Substantia nigra (tissue), 51 donors: ENCODE measurements at places on chromosomes 1 and 21.

DNA sequence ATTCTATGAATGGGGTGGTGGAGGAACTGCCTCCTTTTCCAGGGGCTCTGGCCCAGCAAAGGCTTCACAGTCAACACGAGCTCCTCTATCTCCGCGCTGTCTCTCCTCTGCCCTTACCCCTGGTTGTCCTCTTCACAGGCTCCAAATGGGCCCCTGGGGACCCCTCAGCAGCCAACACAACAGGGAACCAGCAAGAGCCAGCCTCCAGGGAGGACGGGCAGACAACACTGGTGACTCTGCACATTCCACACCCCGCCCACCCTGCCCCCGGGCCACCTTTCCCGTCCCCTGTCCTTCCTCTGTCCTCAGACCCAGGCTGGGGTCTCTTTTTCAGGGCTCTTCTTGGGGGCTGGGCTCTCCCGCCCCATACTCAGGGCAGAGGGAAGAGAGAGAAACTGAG lies 17.5 kb upstream of the ETV3 start:
- DNase-seq = no peak

- DNase-seq = peak; percentile 2
Measured at GRCh38 chr1:69737527-69738185, 169.9 kb downstream of the LRRC7 start.

DNA sequence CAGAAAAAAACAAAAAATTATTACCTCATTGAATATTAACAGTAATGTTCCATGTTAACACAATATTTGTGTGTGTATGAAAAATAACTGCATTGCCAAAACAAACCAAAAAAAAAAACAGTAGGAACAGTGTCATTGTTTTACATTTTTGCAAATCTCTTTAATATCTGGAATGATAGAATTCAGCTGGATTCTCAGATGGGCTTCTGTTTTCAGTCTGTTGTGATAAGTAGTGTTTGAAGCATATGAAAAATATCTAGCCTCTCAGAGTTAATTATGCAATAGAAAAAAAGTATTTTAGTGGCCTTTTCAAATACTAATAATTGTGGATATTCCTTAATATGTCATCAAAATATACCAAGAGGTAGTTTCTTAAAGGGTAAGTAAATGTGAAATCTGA lies 52.9 kb upstream of the RWDD3 start:
- no peak for DNase-seq

GRCh38 chr1:54865238-54866073 lies 21.5 kb downstream of the DHCR24 start:
- DNase-seq = no peak

DNA sequence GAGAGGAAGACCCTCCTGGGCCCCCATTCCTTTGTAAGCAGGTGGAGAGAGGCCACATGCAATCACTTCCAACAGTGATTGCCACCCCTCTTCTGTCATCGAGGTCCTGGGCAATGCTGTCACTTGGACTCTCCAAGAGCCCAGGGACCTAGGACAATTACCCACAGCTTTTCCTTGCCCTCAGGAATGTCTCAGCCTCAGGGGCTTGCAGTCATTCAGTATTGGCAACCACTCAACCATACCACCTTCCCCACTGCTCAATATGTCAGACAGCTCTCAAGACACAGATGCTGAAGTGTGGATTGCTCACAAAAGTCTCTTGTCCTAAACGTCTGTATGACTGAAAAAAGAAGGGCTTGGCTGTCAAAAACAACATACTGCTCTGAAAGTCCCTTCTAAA lies 87.8 kb downstream of the PTPN14 start:
- DNase-seq = no peak

- DNase-seq = no peak
Measured at GRCh38 chr1:211695135-211695816, 19.9 kb upstream of the NEK2 start.

- DNase-seq = no peak
Measured at GRCh38 chr21:39004634-39005501, 178.4 kb downstream of the PSMG1 start.

GRCh38 chr1:56472860-56473259 lies 106.5 kb downstream of the PLPP3 start:
- DNase-seq = no peak

DNA sequence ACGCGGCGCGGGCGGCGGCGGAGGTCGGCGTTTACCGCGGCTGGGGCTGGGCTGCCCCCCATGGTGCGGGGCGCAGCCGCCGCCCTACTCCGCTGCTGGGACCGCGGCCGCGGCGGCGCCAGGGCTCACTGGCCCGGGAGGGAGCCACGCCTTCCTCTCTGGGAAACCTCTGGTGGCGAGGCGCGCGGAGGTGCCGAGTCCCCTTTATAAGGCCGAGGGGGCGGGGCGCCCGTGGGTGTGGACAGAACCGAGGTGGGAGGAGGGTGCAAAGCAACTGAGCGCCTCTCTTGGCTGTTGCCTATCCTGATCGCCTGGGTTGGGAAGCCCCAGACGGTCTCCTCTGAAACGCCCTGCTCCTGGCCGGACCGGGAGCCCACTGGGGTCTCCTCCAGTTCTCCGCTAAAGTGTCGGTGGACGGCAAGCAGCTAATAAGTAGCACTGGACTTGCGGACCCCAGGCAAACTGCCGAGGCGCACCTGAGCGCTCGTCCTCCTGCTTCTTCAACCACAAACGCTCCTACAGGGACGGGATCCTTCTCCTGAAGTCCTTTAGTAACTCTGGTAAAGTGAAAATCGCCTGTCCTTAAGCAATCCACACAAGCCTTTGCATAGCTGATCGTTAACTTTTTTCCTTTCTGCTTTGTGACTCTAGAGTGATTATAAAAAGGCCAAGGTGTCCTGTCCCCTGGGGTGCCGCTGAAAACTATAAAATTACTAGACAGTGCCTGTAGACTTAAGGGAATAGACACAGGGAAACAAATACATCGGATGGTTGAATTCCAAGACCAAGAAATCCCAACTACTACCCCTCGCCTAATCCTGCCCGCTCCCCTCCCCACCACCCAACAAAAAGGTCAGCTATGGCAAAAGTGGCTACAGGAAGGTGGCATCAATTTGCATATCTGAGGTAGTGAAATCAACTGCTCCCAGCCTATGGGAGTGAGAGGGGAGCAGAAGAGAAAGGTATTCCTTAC lies at the start of gene PTGER3:
Gene PTGER3 (minus strand): TSS at position 182 of the 973 bp plus-strand sequence. CDS start 239 bp downstream, outside the sequence.
- DNase-seq = no peak

- no peak for DNase-seq
Measured at GRCh38 chr1:10189659-10190058, 20.7 kb upstream of the KIF1B start.

DNA sequence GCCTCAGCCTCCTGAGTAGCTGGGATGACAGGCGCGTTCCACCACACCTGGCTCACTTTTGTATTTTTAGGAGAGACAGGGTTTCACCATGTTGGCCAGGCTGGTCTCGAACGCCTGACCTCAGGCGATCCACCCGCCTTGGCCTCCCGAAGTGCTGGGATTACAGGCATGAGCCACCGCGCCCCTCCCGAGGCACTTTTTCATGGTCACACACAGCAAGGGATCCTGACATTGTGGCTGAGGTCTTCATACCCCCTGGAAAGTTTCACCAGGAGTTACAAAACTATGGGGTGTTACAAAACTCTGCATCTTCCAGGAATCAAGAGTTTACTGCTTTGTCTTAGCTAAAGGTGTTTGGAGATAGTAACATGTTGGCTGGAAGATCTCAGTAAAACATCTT lies 234.3 kb upstream of the TMEM51 start:
- no peak for DNase-seq

- DNase-seq = no peak
Measured at GRCh38 chr21:45244799-45245340, 42.8 kb downstream of the POFUT2 start.

DNA sequence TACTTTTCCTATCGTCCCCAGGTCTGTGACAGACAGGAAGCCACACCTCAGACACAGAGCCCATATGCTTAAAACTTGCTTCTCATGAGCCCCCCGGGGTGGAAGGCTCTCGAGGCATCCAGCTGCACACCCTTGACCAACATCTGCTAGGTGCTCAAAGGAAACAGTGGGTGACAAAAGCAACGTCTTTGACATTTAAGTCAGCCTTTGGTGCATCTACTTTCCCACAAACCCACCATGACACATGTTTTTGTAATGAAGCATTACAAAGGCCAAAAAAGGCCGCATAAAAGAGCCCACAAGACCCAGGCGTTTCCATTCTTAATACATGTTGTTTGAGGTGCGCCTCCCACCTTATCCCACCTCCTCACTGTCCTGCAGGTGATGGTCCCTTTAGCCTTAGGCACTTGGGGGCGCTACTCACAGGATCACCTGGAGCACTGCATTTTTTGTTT lies 11.8 kb upstream of the FASLG start:
- DNase-seq = no peak

- DNase-seq = no peak
Measured at GRCh38 chr1:220441211-220441610, 86.7 kb upstream of the MARK1 start.

GRCh38 chr1:220222939-220223338 lies 49.3 kb downstream of the RAB3GAP2 start:
- no peak for DNase-seq

DNA sequence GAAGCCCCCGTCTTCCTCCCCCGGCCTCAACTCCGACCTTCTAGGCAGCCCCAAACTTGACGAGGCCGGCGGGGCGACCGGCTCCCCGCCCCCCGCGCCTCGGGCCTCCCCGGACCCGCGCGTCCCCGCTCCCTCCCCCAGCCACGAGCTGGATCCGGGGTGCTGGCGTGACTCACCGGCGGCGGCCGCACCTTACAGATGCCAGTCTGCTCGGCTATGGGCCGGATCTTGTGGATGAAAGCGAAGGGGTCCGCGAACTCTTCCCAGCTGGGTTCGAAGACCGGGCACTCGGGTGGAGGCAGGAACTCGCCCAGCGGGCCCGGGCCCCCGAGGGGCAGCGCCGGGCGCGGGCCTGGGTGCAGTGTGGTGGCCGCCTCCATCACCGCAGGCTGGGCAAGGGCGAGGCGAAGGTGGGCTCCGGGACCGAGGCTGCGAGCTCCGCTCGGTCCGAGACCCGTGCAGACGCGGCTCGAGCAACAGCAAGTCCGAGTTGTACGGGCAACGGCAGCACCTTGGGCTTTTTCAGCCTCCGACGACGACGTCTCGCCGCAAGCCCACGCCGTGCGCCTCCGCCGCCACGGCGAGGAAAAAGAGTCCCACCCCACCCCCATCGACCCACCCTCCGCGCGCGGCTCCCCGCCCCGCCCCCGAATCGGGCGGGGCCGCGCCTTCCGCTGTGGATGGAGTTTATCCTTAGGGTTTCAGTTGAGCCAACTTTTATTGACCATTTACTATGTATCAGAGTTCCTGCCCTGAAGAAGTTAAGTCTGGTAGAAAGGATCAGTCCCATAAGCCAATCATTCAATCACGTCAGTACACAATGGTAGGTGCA lies at the start of gene KDM5B:
Gene KDM5B (minus strand): TSS at position 496 of the 832 bp plus-strand sequence. CDS start 116 bp downstream, at position 380.
- DNase-seq = peak; percentile 57

GRCh38 chr1:153228491-153228890 lies 11.1 kb downstream of the PRR9 start:
- no peak for DNase-seq

- DNase-seq = no peak
Measured at GRCh38 chr1:172176206-172176605, 244.3 kb upstream of the C1orf105 start.

GRCh38 chr1:197598935-197599334 lies 176.3 kb downstream of the DENND1B start:
- DNase-seq = no peak

GRCh38 chr21:16304174-16305095 lies 574.7 kb downstream of the USP25 start:
- DNase-seq = no peak

- DNase-seq = no peak
Measured at GRCh38 chr1:194731025-194731424, 1544.6 kb upstream of the B3GALT2 start.

- no peak for DNase-seq
Measured at GRCh38 chr1:234477386-234478151, 1.4 kb downstream of the TARBP1 start.

GRCh38 chr1:101506541-101507164 lies 269.8 kb downstream of the S1PR1 start:
- no peak for DNase-seq

DNA sequence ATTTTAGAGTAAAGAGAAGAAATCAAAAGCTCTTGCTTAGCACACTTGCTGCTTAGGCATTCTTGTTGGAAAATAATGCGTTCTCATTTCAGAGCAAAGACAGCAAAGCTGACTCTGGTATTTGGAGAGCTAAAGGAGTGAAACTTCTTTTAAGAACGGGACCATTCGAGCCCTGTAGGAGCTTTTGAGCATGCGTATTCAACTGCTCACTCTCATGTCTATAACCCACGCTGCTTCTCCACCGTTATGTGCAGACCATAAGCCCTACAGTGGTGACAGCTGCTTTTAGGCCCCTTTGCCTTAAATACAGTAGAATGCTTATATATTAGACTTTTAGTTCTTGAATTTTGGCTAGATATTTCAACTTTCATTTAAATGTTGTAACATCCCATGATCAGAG lies 214.2 kb upstream of the CACYBP start:
- DNase-seq = no peak

- no peak for DNase-seq
Measured at GRCh38 chr1:227343727-227344551, 25.6 kb upstream of the CDC42BPA start.

DNA sequence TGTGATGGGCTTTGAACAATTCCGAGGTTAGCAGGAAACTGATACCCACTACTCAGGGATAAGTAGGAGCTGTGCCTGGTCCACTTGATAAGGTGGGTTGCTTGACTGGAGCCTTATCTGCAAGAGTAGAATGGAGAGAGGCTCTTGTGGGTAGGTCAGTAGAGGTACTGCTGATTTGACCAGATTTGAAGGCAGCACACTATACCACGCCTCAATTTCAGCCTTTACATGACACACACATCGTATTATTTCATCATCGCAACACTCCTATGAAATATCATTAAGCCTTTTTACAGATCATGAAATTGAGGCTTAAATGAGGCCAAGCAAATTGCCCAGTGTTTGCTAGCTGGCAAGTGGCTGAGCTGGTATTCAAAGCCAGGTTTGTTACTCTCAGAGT lies 69.6 kb downstream of the KCNJ15 start:
- no peak for DNase-seq

DNA sequence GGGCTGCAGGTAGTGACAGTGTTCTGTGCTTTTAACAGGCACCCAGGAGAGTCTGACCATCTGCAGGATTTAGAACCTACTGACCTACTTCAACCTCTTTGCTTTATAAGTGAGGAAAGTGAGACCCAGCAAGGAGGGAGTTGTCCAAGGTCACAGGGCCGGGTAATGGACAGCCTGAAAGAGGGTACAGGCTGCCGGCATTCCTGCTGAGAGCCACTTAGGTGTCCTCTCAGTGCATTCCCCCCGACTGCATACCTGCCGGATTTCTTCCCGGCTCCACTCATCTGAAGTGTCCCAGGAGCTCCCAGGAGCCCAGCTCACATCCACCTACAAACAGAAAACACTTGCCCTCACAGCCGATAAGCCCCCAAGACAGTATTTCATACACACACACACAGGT lies 13.9 kb downstream of the PHLDA3 start:
- no peak for DNase-seq
